Stimulated activated CD8-positive, alpha-beta memory T cell treated with anti-CD3 and anti-CD28 coated beads, Interleukin-4, amount 100 ng/mL, for 1 hour (primary cell): ENCODE measurements at places on chromosomes 6 and 20.

GRCh38 chr6:6966127-6966526 lies 141.6 kb upstream of the RREB1 start:
- no peak for DNase-seq

- DNase-seq: no peak
Observed at GRCh38 chr6:3372912-3373554, 83.8 kb downstream of the SLC22A23 start.

DNA sequence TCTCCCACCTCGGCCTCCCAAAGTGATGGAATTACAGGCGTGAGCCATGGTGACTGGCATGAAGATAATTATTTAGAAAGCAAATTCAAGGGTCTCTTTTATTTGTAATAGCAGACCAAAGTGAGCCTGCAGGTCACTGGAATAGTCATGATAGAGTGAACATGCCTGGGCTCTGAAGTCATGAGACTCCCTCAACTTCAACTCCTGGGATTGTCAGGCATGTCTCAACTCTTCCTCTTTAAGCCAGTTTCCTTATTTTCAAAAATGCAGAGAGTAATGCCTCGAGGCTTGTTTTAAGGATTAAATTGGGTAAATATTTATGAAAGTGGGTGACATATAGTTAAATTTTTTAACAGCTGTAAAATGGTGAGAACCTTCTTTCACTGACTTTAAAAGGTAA lies 22.7 kb upstream of the HECA start:
- DNase-seq: no peak

DNA sequence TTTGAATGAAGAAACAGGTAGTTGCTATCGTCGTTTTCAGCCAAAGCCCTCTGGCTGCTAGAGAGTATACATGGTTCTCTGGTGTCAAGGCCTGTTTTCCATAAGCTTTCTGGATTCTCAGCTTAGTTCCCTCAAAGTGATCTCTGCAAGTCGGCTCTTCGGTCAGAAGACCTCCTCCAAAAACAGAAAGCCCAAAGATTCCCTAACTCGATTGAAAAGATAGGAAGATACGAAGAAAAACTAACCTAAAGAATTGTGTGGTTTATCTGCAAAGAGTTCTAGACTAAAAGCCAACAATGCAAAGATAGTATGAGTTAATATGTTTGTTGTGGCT lies 545 bp upstream of the ASCC3 start:
- no peak for DNase-seq

DNA sequence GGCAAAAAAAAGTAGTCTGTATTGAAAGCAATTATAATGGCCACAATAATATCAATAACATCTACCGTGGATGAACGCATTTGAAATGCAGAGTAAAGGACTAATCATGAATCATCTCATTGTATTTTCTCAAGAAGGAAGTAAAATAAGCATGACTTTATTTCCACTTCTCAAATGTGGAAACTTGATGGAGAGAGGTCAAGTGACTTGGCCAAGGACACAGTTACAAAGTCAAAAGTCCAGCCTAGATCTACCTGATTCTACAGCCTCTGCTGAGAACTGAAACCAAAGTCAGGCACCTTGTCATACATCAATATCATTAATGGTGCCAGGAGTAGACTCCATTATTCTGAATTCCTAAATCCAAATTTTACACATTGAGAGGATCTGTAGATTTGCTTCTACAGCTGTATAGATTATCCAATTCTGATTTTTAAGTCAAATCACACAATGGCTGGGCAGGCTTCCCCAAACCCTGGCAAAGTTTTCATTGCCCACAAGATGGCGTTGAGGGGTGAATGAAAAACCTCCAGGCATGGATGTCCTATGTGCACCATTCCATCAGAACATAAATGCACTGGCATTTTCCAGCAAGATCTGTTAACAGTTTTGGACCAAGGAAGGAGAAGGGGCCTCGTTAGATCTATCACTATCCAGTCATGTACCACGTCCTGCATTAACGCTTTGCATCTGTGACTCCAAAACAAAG lies 423.1 kb downstream of the MAFB start:
- DNase-seq: no peak

DNA sequence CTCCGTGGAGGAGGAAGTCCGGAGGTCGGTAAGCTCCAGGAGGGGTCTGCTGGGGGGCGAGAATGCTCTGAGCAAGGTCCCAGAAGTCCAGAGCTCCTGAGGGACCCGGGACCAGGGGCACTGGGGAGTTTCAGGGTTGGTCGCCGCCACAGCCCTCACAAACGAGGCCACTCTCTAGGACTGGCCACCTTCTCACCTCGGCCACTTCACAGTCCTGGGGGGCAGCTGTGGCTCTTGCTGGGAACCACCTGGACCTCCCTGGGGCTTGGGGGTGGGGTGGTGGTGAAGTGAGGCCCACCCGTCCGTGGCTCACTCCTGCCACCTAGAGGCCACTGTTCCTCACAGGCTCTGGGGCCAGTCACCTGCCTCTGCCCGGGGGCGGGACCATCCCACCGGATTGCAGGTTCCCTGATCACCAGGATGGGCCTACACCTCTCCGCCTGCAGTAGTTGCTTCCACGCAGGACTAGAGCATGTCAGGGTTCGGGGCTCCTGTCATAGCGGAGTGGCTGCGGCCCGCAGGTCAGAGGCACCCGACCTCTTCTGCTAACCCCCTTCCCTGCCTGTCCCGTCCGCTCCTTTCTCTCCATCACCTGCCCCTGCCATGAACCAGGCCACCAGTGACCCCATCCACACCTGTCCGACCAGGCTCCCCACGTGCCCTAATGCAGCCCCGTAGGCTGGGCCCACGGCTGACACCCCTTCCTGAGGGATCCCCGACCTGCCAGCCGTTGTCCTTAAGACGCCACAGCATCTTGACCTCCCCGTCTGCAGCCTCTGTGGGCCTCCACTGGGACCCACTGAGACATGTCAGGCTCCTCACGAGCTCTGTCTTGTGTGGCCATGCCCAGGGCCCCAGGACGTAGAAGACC lies 5.1 kb upstream of the TCEA2 start:
- DNase-seq: peak; percentile 56

GRCh38 chr20:3283222-3283820 lies 44.3 kb upstream of the SLC4A11 start:
- DNase-seq: no peak

DNA sequence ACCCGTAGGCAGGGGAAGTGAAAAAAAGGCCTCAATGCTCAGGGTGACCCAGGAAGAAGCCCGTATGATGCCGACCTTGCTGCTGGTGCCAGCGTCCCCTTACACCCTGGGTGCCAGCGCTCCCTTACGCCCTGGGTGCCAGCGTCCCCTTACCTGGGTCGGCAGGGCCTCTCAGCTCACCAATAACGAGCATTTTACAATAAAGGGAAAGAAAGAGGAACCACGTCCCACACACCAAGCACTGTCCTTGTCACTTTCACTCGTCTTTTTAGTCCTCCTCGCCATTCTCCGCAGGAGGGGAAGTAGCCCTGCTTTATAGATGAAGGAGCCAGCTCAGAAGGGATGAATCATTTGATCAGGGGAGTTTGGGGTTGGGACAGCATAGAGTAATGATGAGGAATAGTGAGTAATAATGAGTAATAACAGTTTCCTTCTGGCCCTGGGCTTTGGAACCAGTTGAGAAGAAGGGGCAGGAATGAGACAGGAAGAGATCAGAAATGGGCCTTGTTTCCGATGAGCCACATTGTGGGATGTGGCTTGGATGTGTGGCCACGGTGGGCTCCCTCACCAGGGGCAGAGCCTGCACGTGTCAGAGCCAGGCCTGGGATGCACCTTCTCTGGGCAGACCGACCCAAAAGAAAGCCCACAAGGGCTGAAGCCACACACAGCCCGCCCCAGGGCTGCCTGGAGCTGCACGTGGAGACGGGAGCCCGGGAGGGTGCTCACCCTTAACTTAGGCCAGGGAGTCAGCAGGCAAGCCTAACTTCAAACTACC lies 75.7 kb downstream of the SYNJ2 start:
- no peak for DNase-seq

- DNase-seq: no peak
Observed at GRCh38 chr20:58570204-58570859, 55.1 kb upstream of the APCDD1L start.
